Mucosa of gallbladder (tissue), 1 donor: ENCODE measurements at places on chromosomes 2 and 18. TPM values are rescaled to one million over a fixed set of nuclear protein-coding genes. Genes with fewer than 3 reads are reported as not detected.
A peak's percentile ranks its signal among the peaks of the same experiment; 100 is the strongest.

SPAG16 gene
- 62.7 TPM for total RNA-seq

REG3A gene
- 2.9 TPM for total RNA-seq

PLA2R1 gene
- total RNA-seq = 45.0 TPM

CHN1 gene
- 15.3 TPM for total RNA-seq

GPR75 gene
- 2.2 TPM for total RNA-seq

RBM44 gene
- 0.55 TPM for total RNA-seq

COL5A2 gene
- 30.8 TPM for total RNA-seq

PLCD4 gene
- 0.49 TPM for total RNA-seq

KLF11 gene
- 22.8 TPM for total RNA-seq

CNTNAP5 gene
- total RNA-seq = 31.7 TPM

PDCD1 gene
- 1.5 TPM for total RNA-seq

IGFBP5 gene
- total RNA-seq = 246 TPM

MYOM1 gene
- total RNA-seq = 138 TPM

LYPD6 gene
- total RNA-seq = 30.1 TPM

FSHR gene
- 0.20 TPM for total RNA-seq

DNA sequence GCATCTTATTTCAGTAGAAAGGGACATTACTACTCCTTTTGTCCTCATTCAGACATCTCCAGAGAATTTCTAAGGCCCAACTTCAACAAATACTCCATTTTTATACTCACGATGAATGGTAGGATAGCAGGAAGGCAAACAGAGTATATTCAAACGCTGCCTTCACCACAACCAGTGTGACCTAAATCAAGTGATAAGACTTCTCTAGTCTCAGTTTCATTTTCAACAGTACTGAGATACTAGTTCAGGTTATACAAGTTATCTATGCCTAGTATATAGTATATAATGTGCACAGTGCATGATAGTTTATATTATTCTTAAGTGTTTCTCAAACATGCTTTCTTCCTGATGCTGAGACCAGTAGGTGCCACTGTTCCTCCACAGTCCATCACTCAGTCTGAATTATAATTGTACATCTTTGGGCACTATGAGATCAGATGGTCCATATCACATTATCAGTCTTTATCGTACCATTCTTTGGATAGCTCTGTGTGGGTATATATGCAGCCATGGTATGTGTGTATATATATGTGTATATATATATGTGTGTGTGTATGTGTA is 66.3 kb upstream of the RPE start:
- DNase-seq = no peak

DNA sequence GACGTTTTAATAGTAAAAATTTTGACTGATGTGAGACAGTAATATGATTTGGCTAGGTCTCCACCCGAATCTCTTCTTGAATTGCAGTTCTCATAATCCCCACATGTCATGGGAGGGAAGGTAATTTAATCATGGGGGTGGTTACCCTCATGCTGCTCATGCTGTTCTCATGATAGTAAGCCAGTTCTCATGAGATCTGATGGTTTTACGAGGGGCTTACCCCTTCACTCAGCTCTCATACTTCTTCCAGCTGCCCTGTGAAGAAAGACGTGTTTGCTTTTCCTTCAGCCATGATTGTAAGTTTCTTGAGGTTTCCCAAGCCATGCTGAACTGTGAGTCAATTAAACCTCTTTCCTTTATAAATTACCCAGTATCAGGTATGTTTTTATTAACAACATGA is 327.0 kb upstream of the CDH7 start:
- DNase-seq = no peak

DNA sequence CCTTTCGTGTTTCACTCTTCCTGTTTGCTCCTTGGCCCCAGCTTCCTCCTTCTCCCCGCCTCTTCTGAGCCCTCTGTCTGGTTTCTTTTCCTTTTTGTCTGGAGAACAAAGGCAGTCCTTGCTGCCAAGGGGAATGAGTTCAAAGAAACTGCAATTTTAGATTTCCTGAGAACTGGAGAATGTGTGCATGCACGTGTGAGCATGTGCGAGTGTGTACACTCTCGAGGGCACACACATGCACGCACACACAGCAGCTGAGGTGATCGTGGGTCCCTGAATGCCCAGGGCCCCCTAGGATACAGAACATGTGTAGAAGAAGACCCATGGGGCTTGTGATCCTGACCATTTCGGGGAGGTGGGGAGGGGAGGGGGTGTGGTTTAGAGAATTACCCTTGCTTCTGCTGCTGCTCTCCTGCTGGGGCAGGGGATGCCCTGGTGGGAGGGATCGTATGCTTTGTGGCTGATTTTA is 151.8 kb downstream of the DYSF start:
- no peak for DNase-seq

DNA sequence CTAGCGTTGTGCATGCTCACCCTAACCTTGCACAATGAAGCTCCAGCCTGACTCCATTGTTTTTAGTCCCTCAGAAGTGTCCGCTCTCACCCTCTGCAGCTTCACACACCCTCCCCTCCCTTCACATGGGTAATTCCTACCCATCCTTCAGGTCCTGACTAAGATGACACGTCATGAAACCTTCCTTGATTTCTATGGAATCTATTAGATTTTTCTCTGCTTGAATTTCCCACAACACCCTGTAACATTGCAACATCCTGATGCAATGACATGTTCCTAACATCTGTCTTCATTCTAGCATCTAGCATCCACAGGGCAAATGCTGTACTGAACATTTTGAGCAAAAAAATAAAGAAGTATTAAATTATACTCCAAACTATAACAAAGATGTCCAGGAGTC is 77.0 kb upstream of the PID1 start:
- DNase-seq = no peak

DNA sequence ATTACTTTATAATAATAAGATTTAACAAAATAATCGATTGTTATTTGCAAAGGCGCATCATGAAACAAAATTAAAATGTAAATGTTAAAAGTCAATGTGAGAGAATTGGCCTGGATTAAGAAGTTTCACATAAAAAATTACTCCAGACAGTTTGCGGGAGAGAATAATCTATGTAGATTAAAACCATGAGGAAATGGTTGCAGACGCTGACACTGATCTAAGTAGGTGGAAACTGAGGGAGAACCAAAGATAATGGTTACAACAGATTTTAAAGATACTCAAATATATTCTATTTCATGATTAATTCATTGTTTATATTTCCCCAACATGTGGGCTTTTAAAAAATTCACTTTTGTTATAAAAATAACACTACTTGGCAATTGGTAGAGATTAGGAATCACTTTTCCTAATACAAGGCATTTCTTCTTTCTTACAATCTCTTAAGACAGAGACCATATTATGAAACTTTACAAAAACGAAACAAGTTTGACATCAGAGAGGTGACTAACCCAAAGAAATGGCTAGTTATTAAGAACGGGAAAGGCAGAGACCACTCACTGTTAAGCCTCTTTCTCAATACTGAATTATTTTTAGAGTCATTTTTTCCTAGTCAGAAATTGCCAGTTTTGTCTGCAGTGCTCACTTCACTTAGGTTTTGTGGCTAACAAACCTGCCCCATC is 1.6 kb downstream of the KANSL1L start:
- no peak for DNase-seq

DNA sequence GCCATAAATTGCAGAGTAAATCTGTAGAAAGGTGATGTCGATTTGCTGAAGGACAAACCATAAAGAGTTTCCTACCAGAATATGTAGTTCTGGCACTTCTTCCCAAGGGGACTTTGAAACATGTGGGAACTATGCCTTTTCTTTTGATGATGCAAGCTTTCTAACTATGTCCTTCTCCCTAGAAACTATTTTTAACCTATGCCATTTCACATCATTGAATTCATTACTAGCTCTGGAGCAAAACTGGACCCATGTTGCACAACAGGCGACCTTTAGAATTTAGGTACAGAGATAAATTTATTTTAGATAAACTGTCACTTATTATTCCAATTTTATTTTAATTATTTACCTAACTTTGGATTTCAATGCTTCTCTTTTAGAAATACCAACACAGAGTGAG is 186.5 kb downstream of the CCDC102B start:
- no peak for DNase-seq

DNA sequence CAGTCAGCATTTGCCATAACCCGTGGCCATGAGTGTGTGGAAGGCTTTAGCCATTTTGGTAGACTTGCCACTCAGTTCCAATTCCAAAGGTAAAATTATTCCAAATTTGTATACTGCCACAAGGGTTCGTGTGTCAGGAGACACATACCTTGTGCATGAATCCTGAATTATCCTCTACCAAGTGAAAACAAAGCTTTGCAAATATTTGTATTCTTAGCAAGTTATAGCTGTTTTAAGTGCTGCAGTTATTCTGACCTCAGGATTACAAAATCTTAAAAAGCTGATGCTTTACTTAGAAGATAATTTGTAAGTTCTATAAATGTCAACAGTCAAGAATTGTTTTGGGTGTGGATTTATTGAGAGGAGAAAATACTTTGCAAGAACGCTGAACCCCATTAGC is 100.6 kb downstream of the ANTXR1 start:
- DNase-seq = no peak

DNA sequence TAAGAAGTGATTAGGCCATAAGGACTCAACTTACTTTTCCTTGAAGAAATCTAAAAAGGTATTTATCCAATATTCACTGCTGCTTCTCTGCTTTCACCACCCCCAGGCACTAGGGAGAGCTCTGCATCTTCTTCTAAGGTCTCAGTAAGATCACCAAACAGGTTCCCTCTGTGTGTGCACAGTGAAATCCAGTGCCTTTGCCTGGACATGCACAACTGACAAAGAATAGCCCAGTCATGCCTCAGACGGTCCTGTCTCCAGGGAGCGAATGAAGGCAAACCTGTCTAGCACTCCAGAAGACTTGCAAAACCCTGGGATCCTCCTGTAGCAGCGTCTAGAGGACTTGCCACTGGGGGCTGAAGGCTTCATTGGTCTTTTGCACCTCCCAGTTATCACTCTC is 344.5 kb upstream of the LRATD1 start:
- DNase-seq = no peak

DNA sequence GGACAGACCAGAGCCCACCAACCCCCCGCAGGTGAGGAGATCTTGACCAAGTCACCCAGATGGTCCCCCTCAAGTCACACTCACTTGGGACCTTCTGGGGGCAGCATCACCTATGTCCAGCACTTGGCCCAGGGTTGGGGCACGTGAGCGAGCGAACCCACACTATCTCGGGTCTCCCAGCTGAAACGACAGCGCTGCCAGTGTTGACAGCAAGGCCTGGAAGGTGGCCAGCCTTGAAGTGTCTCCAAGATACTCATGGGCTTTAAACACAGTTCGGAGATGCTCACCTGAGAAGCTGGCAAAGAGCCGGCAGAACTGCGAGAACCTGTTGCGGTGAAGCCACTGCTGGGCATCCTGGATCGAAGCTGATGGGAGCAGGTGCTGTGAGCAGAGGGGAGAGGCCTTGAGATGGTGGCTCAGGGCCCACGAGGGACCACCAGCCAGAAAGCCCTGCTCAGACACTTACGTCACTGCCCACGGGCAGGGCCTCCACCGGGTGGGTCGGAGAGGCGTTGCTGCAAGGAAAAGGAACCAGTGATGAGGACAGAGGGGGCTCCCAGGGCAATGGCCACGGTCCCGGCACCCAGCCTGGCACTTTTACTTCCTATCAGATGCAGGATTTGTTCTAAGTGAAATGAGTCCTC is 47.5 kb downstream of the TFCP2L1 start:
- no peak for DNase-seq

- DNase-seq = no peak
Measured at GRCh38 chr2:36562973-36563532, 34.9 kb downstream of the FEZ2 start.

DNA sequence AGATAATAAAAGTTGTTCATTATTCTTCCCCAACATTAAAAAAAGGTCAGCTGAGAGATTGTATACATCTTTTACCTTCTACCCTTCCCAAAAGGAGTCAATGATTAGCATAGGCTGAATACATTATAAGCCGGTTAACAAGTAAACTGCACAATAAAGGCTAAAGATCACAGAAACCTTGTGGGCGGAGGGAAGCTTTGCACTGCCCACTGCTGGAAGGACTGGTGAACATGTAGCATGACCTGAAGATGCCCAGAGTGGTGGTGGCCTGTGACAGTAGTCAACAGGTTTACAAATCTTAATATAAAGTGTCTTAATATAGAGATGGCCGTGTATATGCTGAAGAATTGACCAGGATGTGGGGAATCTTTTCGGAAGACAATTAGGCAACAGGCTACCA is 35.6 kb downstream of the ARL5A start:
- DNase-seq = no peak

GRCh38 chr2:96514521-96514920 is 9.4 kb upstream of the NEURL3 start:
- no peak for DNase-seq

GRCh38 chr2:88967844-88968243 is 276.4 kb downstream of the RPIA start:
- no peak for DNase-seq

- DNase-seq = peak; percentile 61
Measured at GRCh38 chr2:101253013-101253702, 472 bp downstream of the CNOT11 start.

- DNase-seq = no peak
Measured at GRCh38 chr2:63424329-63425078, 163.8 kb downstream of the WDPCP start.

DNA sequence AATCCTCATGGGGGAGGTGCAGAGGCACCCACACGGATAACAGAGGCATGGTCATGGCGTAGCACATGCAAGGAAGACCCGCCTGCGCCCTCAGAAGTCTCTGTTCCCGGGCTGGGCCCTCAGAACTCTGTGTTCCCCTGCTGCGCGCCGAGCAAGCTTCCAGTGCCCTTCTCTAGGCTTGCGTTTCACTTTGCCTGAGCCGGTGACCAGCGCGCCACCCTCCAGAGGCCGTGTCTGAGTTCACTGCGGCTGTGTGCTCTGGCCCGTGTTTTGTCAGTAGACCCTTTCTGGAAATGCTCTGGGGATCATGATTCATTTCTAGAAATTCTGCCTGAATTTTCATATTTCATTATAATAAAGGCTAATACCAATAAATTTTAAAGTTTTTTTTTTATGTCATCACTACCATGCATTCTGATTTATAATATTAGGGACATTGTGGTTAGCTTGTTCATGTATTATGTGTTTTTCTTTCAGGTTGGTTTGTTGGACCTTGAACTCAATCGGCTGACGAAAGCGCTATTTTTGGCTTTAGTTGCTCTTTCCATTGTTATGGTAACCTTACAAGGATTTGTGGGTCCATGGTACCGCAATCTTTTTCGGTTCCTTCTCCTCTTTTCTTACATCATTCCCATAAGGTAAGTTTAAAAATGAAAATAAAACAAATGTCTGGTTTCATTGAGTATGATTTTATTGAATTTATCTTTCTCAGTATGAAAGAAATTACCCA is 142.7 kb upstream of the NFATC1 start:
- no peak for DNase-seq

DNA sequence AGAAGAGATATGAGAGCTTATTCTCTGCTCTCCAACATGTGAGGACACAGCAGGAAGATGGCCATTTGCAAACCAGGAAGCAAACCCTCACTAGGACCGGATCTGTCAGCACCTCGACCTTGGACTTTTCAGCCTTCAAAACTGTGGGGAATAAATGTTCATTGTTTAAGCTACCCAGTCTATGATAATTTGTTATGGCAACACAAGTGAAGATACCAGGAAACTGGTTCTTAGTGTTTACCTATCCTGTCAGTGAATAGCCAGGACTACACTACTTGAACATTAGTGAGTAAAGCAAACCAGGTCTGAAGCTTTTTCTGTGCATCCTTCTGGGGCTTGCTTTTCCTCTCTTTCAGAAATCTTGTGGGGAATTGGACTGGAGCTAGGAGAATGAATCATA is 44.4 kb upstream of the BARD1 start:
- DNase-seq = no peak
